ENCODE measurements at places on chromosomes 7 and 10.

GRCh38 chr10:75145590-75145989 is 34.1 kb downstream of the SAMD8 start:
- no peak for DNase-seq

DNA sequence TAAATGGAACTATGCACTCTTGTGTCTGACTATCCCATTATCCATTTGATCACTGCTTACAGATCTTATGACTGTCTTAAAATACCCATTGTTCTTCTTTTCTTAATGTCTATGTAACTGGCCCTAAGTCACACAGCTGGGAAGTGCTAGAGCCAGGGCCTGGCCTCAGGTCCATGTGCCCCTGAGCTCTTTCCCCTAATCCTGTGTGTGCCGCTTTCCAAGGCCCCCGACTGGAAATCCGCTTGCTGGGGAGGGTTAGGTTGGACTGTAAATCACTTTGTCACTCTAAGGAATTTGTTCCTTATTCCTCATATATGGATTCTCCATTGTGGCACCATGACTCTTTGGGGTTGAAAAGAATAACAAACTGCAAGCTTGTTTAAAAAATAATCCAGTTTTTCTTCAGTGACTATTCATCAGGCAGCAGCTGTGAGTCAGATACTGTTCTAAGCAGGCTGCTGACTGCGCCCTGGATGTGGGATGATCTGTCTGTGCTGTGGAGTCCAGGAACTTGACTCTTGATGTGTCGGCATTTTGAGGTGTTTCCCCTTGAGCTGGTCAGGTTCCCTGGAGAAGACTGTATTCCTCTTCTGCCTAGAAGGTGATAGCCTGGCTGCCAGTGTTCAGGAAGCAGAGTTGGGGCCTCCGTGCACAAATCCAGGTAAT is 236.3 kb downstream of the SDK1 start:
- DNase-seq: no peak

- no peak for DNase-seq
Measured at GRCh38 chr7:70188901-70189650, 590.8 kb downstream of the AUTS2 start.

GRCh38 chr10:69483963-69484362 is 32.7 kb downstream of the TSPAN15 start:
- DNase-seq: no peak

- DNase-seq: no peak
Measured at GRCh38 chr10:59027975-59028655, 148.3 kb upstream of the PHYHIPL start.

All from amniotic stem cell (primary cell).